ENCODE measurements at places on chromosomes 16 and 17. TPM values are rescaled to one million over a fixed set of nuclear protein-coding genes. Genes with fewer than 3 reads are reported as not detected.

Gene BOLA2
- 14.2 TPM for total RNA-seq

Gene PGAP3
- total RNA-seq: 14.2 TPM

Gene OTOP3
- total RNA-seq: not detected

Gene LPO
- not detected for total RNA-seq

- no peak for DNase-seq
These were observed 87.8 kb downstream of the CYB561 start for GRCh38 chr17:63358111-63358839.

DNA sequence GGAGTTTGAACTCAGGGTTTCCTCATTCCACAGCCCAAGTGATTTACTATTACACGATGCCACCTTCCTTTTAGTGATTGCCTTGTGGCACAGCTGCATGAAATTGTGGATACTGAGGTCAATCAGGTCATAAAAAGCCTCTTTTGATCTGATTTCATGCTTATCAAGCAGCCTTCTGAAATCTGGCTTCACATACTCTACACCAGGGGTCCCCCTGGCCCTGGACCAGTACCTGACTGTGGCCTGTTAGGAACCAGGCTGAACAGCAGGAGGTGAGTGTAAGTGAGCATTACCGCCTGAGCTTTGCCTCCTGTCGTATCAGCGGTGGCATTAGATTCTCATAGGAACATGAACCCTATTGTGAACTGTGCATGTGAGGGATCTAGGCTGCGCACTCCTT is 13.8 kb downstream of the SLFN5 start:
- DNase-seq: no peak

- DNase-seq: no peak
These were observed 54.1 kb downstream of the VAT1L start for GRCh38 chr16:77842468-77842867.

DNA sequence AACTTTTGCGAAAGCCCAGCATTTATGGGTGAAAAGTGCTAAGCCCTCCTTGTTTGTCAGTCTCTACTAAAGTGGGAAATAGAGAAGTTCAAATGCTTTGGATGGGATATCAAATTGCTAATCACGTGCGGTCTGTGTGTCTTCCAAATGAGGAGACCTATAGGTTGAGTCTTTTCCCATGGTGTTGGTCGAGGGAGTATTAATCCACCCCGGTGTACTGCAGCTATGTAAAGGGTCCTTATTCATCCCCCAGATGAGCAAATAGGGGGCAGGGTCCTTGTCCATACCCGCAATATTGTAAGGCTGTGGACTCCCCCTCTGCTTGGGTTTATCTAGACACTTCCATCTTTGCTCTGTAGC is 14.6 kb downstream of the KIAA0513 start:
- no peak for DNase-seq

- no peak for DNase-seq
These were observed 73.5 kb upstream of the DNAJA2 start for GRCh38 chr16:47046726-47047523.

GRCh38 chr17:31096106-31096436 is 1.3 kb downstream of the NF1 start:
- DNase-seq: no peak
